ENCODE measurements at places on chromosomes 7 and 10.
A peak's percentile ranks its signal among the peaks of the same experiment; 100 is the strongest.

GRCh38 chr7:155296788-155297516 lies 726 bp upstream of the INSIG1 start:
- DNase-seq, result peak; percentile 88

GRCh38 chr10:128047991-128048818 lies 78.0 kb downstream of the MKI67 start:
- peak; percentile 62 for DNase-seq

GRCh38 chr10:123782549-123782948 lies 109.1 kb downstream of the CPXM2 start:
- no peak for DNase-seq

DNA sequence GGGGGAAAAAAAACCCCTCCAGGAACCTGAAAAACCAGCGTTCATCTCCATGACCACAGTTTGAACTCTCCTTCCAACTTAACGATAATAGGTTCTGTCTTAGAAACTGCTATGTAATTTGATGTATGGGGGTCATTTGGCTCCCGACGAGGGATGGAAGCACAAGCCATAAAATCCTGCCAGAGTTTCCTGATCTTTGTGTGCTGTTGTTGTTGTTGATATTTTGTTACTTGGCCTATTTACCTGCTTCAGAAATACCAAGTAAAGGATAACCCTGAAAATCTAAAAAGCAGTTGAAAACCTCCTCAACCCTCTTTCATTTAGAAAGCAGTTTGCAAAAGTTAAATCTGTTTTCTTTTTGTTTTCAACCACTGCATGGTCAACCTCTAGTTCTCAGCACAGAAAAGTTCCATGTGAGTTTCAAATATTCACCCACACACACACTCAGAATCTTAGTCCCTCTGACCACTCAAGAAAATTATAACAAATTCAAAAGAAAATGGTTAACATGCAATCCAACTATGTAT lies 9.3 kb upstream of the HOXA2 start:
- DNase-seq, result no peak

GRCh38 chr10:9254353-9254752 lies 1199.9 kb downstream of the GATA3 start:
- no peak for DNase-seq

GRCh38 chr7:127895814-127896280 lies 135.4 kb downstream of the LRRC4 start:
- no peak for DNase-seq

DNA sequence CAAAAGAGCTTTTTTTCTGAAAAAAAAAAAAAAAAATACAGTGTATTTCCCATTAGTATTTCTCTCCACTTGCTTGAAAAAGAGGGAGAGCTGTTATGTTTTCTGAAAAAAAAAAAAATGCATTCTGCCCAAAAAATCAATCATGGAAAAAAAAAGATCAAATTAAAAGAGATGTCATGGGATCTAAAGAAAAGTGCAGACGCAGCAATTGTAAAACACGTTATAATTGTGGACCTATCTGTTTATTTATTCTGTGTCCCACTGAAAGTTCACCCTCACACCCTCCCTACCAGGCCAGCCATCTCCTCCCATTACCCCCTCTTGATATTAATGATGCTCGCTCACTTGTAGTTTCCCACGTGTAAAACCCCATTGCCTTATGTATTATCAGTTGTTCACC lies 674.0 kb upstream of the C7orf33 start:
- no peak for DNase-seq

DNA sequence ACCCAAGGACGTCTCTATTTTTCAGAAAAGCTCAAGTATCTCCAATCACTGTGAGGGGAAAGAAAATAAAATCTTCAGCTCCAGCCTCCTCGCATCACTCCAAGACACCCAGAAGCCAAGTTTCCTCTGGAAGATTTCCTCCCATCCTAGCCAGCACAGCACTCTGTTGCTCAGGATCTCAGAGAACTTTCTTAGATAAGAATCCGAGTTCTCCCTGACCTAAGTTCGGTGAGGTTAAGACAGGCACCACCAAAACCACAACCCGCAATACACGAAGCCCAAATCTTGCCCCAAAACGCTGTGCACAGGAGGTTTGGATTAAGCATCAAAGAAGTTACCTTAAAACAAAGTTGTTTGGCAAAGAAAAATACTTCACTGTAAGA lies 4.2 kb downstream of the FAM53B start:
- peak; percentile 49 for DNase-seq

DNA sequence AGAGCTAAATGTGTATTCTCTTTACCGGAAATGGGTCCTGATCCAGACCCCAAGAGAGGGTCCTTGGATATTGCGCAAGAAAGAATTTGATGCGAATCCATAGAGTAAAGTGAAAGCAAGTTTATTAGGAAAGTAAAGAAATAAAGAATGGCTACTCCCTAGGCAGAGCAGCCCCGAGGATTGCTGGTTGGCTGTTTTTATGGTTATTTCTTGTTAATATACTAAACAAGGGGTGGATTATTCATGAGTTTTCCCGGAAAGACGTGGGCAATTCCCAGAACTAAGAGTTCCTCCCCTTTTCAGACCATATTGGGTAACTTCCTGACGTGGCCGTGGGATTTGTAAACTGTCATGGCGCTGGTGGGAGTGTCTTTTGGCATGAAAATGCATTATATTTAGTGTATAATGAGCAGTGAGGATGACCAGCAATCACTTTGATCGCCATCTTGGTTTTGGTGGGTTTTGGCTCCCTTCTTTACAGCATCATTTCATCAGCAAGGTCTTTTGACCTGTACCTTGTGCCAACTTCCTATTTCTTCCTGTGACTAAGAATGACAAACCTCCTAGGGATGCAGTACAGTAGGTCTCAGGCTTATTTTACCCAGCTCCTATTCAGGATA lies 60.4 kb downstream of the ARL4A start:
- no peak for DNase-seq

- DNase-seq, result no peak
Measured at GRCh38 chr10:102657984-102658724, 13.9 kb downstream of the TRIM8 start.

- no peak for DNase-seq
Measured at GRCh38 chr10:125961743-125962142, 65.4 kb downstream of the FANK1 start.

DNA sequence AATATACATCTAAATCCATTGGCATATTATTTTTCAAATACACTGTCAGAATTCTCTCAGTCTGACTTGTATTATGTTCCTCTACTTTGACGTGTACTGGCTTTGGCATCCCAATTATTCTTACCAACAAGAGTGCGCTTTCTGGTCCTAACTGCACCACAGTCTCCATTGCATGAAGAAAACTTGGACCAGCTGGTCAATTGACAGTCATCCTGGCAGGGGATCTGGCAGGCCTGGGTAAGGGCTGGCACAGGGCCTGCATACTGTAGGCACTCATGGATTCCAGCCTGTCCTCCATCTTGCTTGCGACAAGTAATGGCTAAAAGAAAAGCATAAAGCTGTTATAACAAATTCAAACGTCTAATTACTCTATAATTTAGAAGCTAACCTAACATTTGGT lies 384.9 kb downstream of the THSD7A start:
- no peak for DNase-seq

DNA sequence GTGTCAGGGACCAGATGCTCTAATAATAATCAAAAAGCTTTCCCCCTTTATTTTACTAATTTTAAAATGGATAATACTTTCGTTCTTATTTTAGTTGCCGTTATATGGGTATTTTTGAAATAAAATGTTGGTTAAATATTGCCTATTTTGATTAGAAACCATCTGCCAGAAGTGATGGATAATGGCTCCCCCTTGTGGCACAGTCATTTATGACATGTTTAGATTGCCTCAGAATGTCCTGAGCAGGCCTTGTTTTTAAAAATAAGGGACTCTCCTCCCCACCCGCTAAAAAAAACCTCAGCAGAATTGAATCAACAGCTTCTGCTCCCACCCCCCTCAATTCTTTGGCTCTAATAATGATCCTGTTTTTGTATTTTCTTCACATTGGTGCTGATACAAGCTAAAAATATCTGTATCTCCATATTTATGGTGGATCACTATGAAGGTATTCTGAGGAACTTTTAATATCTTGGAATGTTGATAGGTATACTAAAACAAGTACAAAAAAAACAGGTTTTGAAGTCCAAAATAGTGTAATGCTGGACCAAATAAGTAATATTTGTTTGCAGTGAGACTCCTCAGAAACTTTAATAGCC lies 38.8 kb downstream of the TMEM60 start:
- DNase-seq, result peak; percentile 85

GRCh38 chr7:124101173-124101768 lies 68.4 kb upstream of the TMEM229A start:
- no peak for DNase-seq

- DNase-seq, result no peak
Measured at GRCh38 chr7:155682484-155682883, 38.0 kb downstream of the RBM33 start.

DNA sequence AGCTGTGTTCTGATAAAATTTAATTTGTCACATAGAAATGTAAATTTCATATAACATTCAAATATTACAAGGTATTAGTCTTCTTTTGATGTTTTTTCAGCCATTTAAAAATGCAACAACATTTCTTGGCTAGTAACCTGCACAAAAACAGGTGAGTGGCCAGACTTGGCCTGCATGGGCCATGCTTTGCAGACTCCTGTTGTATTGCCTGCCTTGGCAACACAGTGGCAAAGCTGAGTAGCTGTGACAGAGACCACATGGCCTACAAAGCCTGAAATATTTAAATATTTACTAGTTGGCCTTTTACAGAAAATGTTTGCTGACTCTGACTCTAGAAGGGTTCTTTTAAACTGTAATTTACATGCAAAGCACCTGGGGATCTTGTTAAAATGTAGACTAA lies 13.5 kb upstream of the TBX20 start:
- no peak for DNase-seq

DNA sequence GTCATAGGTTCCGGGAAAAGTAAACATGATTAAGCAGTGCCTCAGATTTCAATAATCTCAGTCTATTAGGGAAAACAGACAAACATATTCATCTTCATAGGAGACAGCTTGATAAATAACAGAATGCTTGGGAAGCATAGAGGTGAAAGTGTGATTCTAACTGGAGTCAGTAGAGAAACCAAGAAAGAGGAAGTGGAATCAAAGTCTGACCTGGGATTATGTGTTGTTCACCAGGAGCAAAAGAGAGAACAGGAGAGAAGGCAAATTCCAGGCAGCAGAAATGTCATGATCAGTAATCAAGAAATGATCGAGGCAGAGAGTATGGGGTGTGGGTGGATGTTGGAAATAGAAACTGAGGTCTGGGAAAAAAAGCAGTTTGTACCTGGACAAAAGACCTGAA lies 43.7 kb downstream of the DGKB start:
- no peak for DNase-seq

DNA sequence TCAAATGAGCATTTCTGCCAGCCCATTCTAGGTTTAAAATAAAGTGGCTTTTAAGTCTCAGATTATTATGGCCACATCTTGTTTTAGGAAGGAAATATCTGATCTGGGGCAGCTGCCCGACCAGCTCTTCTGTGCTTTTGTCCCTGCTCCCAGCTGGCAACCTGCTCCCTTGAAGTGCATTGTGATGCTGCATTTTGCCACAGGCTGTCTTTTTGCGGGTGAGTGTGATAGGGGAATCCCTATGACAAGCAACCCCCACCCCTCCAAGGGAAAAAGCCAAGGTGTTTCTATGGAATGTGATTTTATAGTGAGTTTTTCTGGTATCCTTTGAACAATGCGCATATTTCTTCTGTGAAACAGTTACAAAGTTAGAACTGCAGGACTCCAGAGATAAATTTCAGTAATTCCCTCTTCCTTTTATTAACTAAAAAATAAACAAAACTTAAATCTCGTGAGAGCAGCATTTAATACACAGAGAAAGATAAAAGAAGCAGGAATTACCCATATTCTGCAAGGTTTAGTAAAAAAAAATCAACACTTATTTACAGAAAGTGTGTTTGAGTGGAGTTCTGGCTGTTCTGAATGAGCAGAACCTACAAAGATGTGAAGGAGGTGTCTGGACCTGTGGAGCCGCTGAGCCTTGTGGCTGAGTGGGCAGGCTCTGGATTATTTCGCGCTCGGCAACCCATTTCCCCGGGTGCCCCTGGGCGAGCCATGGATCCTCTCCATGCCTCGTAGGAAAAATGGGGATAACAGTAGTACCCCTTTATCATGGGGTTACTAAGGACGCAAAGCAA lies 10.1 kb upstream of the HPS1 start:
- DNase-seq, result no peak

- DNase-seq, result no peak
Measured at GRCh38 chr7:40987571-40987970, 715.3 kb downstream of the INHBA start.

DNA sequence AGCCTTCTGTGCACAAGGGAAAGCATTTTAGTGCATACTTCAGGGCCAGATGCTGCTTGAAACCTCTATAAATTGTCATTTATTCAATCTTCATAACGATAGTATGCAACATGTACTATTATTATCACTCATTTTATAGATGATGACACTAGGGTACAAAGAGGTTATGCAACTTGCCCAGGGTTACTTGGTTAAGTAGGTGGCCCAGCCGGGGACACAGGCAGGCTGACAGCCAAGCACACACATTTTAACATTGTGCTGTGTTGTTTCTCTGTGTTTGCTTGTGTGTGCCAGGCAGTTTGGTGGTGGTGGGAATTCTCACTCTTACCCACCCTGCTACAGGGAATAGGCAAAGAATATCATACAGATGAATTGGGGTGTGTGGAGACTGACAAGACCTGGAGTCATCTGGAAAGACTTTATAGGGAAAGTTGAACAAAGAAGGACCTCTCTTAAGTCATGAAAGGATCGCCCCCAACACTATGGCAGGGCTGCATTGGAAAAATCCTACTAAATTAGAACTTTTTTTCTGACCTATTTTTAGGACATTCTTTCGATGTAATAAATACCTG lies 98.9 kb downstream of the MKX start:
- DNase-seq, result no peak

DNA sequence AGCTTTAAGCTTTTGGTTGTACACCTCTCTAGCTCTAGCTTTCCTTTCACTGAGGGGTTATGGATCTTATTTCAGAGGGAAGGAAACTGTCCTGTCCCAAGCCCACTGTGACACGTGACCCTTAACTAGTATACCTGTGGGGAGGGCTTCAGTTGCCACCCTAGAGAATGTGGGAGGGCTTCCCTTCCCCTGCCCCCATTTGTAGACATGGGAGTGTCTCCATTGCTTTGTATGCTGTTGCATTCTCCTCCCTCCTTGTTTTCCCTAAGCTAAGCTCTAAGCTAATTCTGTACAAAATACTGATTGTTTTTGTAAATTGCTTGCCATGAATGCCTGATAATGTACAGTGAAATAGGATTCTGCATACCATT lies 11.2 kb downstream of the LUC7L2 start:
- no peak for DNase-seq

DNA sequence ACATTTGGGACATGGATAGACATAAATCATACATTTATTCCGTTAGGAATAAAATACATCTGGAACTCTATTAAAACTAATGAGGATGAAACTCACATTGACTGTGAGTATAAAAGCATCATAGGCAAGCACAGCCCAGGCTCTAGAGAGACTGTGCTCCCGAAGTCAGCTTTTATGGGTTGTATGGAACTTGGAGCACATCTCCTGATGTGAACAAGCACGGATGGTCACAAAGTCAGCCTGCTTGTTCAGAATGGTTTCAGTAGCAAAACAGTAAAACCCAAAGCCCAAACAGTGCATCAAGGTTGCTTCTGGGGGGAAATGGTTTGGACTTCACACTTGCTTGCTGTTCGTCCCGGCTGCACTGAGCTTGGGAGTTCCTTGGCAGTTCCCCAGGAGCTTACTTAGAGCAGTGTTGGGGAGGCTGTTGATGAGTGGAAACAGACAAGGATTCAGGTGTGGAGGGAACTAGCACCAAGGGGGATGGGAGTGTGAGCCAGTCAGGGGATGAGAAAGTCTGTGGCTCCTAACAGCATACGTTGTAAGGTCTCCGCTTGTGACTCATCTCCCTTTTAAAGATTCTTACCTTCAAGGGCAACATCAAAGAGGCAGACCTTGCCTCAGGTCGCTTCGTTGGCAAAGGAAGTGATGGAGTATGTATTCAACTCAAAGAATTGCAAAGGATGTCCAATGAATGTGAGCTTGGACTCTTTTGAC lies 19.7 kb upstream of the ITGA8 start:
- no peak for DNase-seq
